ENCODE measurements at places on chromosomes 5 and 9. TPM values are rescaled to one million over a fixed set of nuclear protein-coding genes. Genes with fewer than 3 reads are reported as not detected.

The MARVELD2 gene
- total RNA-seq: 3.8 TPM

The DDX4 gene
- 0.70 TPM for total RNA-seq

The PKD2L2 gene
- total RNA-seq: not detected

The SLC6A18 gene
- not detected for total RNA-seq

The MSMP gene
- total RNA-seq: not detected

The AJM1 gene
- 48.3 TPM for total RNA-seq
